ENCODE measurements at places on chromosomes 6 and 20. TPM values are rescaled to one million over a fixed set of nuclear protein-coding genes. Genes with fewer than 3 reads are reported as not detected.

The TFAP2C gene
- total RNA-seq, result 2.1 TPM

The TGM3 gene
- 1.4 TPM for total RNA-seq

The SRMS gene
- total RNA-seq, result not detected

The NDUFAF4 gene
- 25.9 TPM for total RNA-seq

The TREML1 gene
- total RNA-seq, result 1.1 TPM

The ZBP1 gene
- total RNA-seq, result 1.3 TPM

The BPIFB6 gene
- not detected for total RNA-seq

The PLN gene
- total RNA-seq, result 152 TPM

The MEI4 gene
- total RNA-seq, result 0.17 TPM

The POU5F1 gene
- total RNA-seq, result 9.7 TPM

The RBM39 gene
- total RNA-seq, result 288 TPM

The PKIG gene
- 92.0 TPM for total RNA-seq

The SYCP2L gene
- total RNA-seq, result 0.37 TPM

The THBS2 gene
- total RNA-seq, result 21.9 TPM

The C20orf202 gene
- 0.66 TPM for total RNA-seq

The ZNF165 gene
- 1.5 TPM for total RNA-seq

The KCNK15 gene
- total RNA-seq, result 14.2 TPM

The CD93 gene
- 38.4 TPM for total RNA-seq

The SCRT2 gene
- not detected for total RNA-seq

The DEF6 gene
- 19.5 TPM for total RNA-seq

The TRDN gene
- 0.23 TPM for total RNA-seq

The BMP7 gene
- total RNA-seq, result 1.2 TPM

The MAPK13 gene
- 72.2 TPM for total RNA-seq

The STMND1 gene
- 2.2 TPM for total RNA-seq

The PI16 gene
- 16.2 TPM for total RNA-seq

The POPDC3 gene
- 0.26 TPM for total RNA-seq

The ZSCAN9 gene
- 10.8 TPM for total RNA-seq

The RSPH3 gene
- total RNA-seq, result 25.2 TPM

The MOXD1 gene
- total RNA-seq, result 3.8 TPM

The ATP9A gene
- total RNA-seq, result 49.5 TPM

The STX16 gene
- total RNA-seq, result 63.7 TPM

The PARD6B gene
- total RNA-seq, result 41.1 TPM

The HFE gene
- 19.1 TPM for total RNA-seq

All from mucosa of gallbladder (tissue), 1 donor.